ENCODE measurements at places on chromosomes 11 and 22.

- DNase-seq, result no peak
Observed at GRCh38 chr11:74819400-74819799, 70.8 kb downstream of the RNF169 start.

- no peak for DNase-seq
Observed at GRCh38 chr11:47478651-47479329, 29.9 kb upstream of the RAPSN start.

- DNase-seq, result no peak
Observed at GRCh38 chr11:1151366-1152315, 6.1 kb upstream of the MUC5AC start.

GRCh38 chr11:3796801-3797328 lies 489 bp downstream of the NUP98 start:
- no peak for DNase-seq

DNA sequence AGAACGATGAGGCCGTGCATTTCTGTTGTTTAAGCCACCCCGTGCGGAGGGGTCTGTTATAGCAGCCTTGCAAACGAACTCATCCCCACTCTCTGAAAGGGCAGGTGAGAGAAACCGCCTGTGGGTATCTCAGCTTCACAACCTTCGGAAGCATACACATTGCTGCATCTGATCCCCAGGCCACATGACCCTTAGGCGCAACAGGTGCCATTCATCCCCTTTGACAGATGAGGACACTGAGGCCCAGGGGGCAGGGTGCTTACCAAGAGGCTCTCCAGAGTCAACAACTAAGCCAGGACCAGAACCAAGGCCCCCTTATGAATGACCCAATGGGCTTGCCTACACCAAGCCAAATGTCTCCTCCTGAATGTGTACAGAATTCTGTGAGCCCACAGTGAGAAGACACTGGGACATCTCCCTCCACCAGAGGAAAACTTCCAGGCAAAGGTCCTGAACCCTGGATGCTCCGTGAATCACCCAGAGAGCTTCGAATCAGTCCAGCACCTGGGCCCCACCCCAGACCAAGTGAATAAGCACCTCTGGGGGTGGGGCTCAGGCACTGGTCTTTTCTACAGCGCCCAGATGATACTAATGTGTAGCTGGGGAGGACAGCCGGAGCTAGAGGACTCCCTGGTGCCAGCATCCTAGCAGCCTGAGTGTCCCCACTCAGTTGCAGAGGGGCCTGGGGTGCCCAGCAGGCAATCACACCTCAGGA lies 83.2 kb downstream of the BUD13 start:
- DNase-seq, result no peak

GRCh38 chr22:36948273-36949225 lies 35.1 kb downstream of the CSF2RB start:
- DNase-seq, result no peak
